ENCODE measurements at places on chromosomes 2 and 18. TPM values are rescaled to one million over a fixed set of nuclear protein-coding genes. Genes with fewer than 3 reads are reported as not detected.
A peak's percentile ranks its signal among the peaks of the same experiment; 100 is the strongest.

DNA sequence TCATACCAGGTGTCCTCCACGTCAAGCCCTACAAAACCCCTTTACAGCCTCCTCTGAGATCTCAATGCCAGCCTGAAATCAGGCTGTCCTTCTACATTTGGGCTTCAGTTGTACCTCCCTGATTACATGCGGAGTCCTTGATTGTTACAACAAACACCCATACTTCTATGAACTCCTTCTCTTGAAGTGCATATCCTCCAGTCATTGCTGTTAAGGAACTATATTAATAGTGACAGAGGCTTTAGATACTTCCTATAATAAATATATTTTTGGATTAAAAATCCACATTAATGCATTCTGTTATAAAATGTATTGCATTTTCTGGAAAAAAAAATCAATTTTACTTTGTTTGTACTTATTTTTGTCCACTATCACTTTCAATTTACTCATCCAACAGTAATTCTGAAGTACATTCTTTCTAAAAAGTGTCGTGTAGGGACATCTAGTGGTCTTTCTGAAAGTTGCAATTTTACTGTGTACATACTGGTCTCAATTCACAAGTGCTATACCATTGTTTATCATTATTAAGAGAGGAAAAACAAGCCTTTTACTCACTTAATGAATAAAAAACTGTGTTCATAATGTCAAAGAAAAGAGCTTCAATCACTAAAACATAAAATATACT is 316.4 kb downstream of the DSEL start:
- no peaks in the 10 kb centered on the region for H3K27me3 ChIP-seq
- H3K27ac ChIP-seq, result no peak overlapping the region
- H3K4me1 ChIP-seq, result no peaks in the 10 kb centered on the region
- no peak overlapping the region for H3K4me3 ChIP-seq
- no peak for DNase-seq

DNA sequence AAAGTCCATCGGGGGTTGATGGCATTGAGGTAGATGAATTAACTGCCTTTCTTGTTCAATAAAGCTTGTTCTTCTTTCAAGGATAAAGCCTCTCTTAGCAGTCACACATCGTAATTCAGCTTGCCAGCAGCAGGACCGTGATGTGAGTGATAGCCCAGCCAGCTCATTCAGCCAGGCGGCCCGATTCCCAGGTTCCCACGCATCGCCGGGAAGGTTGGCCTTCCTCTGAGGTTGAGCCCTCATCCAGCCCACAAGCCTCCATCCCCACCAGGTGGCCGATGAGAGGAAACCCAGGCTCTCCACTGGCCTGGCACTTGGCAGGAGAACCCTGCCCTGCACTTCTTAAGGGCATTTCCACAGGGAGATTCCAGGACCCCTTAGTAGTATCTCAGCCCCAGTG is 4.7 kb downstream of the AGAP1 start:
- peaks cover 42% of the 10 kb centered on the region for H3K4me1 ChIP-seq
- no peaks in the 10 kb centered on the region for H3K36me3 ChIP-seq
- no peak overlapping the region for H3K4me3 ChIP-seq
- H3K27ac ChIP-seq, result no peak overlapping the region
- no peaks in the 10 kb centered on the region for H3K27me3 ChIP-seq

GRCh38 chr2:83972128-83972527 is 487.0 kb downstream of the SUCLG1 start:
- no peaks in the 10 kb centered on the region for H3K4me1 ChIP-seq
- no peak overlapping the region for H3K4me3 ChIP-seq

DNA sequence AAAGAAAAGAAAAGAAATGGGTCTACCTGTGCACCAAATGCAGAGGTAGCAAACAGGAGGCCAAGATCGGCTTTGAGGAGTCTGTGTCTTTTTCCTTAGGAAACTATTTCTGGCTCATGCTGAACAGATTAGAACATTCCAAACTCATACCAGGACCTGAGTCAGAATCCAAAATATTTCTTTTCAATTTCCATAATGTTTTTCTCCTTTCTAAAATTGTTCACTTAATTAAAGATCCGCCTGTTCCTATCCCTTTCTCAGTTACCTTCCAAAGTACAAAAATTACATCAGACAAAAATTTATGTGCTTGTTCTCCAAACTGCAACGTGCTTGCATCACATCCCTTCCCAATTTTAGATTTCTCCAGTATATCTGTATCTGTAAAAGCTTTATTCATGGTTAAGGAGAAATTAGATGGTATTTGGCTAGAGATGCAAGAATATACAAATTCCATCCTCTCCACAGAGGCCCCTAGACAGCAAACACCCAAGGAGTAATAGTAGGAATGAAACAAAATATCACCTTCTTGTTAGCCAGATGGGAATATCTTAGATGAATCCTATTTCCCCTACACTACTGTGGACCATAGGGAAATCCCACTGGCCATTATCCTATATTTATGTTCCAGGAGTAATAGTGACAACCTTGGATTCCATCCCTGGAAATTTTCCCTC is 130.6 kb downstream of the LNPK start:
- H3K27ac ChIP-seq, result no peak overlapping the region
- no peak overlapping the region for H3K4me3 ChIP-seq
- H3K27me3 ChIP-seq, result no peaks in the 10 kb centered on the region
- H3K36me3 ChIP-seq, result no peaks in the 10 kb centered on the region
- no peak for DNase-seq

Gene PCARE
- total RNA-seq, result not detected

Gene SMAD7
- total RNA-seq, result 34.1 TPM

- no peaks in the 10 kb centered on the region for H3K27me3 ChIP-seq
- DNase-seq, result no peak
- H3K4me1 ChIP-seq, result no peaks in the 10 kb centered on the region
- no peak overlapping the region for H3K27ac ChIP-seq
Measured at GRCh38 chr18:49443837-49444236, 16.6 kb downstream of the DYM start.

GRCh38 chr2:3257166-3257565 is 120.5 kb downstream of the EIPR1 start:
- DNase-seq, result no peak
- no peaks in the 10 kb centered on the region for H3K36me3 ChIP-seq
- H3K4me1 ChIP-seq, result no peaks in the 10 kb centered on the region
- H3K4me3 ChIP-seq, result no peak overlapping the region

DNA sequence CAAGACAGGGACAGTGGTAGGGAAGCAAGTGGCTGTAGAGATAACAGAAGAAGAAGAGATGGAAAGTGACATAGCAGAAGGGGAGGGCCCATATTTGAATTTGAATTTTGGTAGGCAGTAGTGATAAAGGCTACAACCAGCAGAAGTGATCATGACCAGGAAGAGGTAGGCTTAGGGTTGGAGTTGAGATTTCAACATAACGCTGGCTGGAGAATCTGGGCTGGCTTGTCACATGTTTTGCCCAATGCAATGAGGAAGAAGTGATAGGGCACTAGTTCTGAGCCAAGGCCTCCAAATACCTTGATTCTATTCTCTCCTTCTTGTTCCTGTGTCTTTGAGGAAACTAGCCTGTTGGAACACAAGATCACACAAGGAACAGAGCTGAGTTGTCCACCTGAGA is 69.4 kb downstream of the SCG2 start:
- H3K27ac ChIP-seq, result no peak overlapping the region
- no peak for DNase-seq
- no peaks in the 10 kb centered on the region for H3K36me3 ChIP-seq
- no peaks in the 10 kb centered on the region for H3K27me3 ChIP-seq
- peaks cover 8% of the 10 kb centered on the region for H3K4me1 ChIP-seq

Gene EN1
- total RNA-seq, result not detected

- H3K4me3 ChIP-seq, result no peak overlapping the region
- DNase-seq, result no peak
- no peak overlapping the region for H3K27ac ChIP-seq
- H3K36me3 ChIP-seq, result no peaks in the 10 kb centered on the region
Measured at GRCh38 chr2:80420530-80421208, 116.1 kb upstream of the LRRTM1 start.

GRCh38 chr2:206116278-206116677 is 30.3 kb upstream of the INO80D start:
- no peak for DNase-seq
- no peaks in the 10 kb centered on the region for H3K4me1 ChIP-seq
- no peaks in the 10 kb centered on the region for H3K27me3 ChIP-seq
- no peak overlapping the region for H3K27ac ChIP-seq
- no peak overlapping the region for H3K4me3 ChIP-seq

- no peak overlapping the region for H3K27ac ChIP-seq
- no peak overlapping the region for H3K4me3 ChIP-seq
- no peaks in the 10 kb centered on the region for H3K4me1 ChIP-seq
- H3K36me3 ChIP-seq, result no peaks in the 10 kb centered on the region
Measured at GRCh38 chr2:174522553-174522952, 35.7 kb upstream of the GPR155 start.

DNA sequence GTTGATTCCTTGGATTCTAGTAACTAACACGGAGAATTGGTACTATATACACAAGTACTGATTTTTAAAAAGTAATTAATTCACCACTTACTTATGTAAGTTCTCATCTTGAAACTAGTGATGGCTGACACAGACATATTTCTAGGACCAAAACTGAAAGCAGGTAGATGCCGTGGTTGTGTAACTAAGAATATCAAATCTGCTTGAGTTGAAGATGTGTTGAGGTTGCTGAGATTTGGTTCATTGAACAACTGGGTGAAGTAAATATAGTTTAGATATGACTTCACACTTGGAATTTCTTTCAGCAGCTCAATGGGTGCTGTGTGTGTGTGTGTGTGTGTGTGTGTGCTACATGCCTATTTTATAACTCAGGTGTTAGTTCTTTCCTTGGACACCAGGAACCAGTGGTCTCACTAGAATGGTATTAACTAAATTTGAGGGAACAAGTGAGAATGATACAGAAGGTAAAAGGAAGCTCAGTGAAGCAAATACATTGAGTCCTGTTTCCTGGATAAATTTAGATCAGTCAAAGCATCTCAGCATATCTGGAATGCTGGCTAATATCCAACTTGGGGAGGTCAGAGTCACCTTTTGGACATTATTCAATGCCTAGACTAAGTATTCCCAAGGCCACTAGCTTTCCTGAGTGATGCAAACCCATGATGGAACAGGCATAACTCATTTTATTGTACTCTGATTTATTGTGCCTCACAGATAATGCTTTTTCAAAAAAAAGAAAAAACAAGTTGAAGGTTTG is 110.7 kb upstream of the ZEB2 start:
- no peak for DNase-seq
- H3K36me3 ChIP-seq, result no peaks in the 10 kb centered on the region
- H3K27me3 ChIP-seq, result no peaks in the 10 kb centered on the region
- H3K4me3 ChIP-seq, result no peak overlapping the region

- H3K4me3 ChIP-seq, result no peak overlapping the region
- no peak overlapping the region for H3K27ac ChIP-seq
- no peak for DNase-seq
- no peaks in the 10 kb centered on the region for H3K27me3 ChIP-seq
Measured at GRCh38 chr18:27008575-27008974, 143.1 kb upstream of the AQP4 start.

Gene WNT6
- 2.0 TPM for total RNA-seq

DNA sequence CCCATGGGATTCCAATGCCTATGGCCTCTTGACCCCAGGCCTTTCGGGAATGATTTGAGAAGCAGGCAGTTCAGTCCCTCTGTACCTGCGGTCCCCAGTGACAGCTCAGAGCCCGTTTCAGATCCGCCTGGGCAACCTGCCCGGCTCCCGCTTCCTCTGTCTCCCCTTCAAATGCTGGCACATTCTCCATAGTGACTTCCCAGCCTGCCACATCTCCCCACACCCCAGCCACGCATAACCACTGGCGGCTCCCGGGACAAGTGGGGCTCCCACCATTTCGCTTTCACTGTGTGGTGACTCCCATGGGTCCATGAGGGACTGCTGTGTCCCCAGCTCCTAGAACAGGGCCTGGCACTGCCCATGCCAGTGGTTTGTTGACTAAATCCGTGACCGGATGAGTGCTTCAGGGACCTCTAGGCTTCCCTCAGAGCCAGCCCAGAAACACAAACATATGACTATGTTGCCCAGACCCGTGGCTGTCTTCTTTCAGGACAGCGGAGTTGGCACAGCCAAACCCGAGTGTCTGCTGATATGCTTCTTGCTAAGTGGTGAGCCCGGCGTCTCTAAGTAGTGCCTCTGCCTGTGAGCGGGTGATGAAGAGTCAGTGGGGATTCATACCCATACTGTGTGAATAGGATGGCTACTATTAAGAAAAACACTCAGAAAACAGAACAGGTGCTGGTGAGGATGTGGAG is 91.2 kb downstream of the GLI2 start:
- H3K27me3 ChIP-seq, result no peaks in the 10 kb centered on the region
- no peak for DNase-seq
- H3K27ac ChIP-seq, result no peak overlapping the region
- H3K36me3 ChIP-seq, result no peaks in the 10 kb centered on the region
- H3K4me3 ChIP-seq, result no peak overlapping the region
- H3K4me1 ChIP-seq, result peaks cover 12% of the 10 kb centered on the region

Gene DCC
- not detected for total RNA-seq

DNA sequence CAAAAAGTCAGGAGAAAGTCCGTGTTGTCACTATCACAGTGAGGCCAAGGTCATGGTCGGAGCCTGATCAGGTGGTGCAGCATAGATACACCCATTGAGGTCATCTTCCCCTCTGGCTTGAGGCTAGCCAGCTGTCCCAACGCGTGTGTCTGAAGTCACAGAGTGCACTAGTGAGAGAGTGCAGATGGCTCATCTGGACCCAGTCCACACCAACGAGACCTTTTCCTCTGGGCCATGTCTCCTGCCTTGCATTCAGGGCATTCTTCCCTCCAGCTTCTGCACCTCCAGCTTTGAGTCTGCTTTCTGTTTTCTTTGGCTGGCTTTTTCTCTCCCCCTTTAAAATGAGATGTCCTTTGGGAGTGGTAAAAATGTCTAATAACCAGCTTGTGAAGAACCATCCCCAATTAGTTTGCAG is 146.9 kb downstream of the TDRD15 start:
- H3K27me3 ChIP-seq, result no peaks in the 10 kb centered on the region
- H3K4me1 ChIP-seq, result peaks cover 19% of the 10 kb centered on the region
- H3K4me3 ChIP-seq, result no peak overlapping the region

GRCh38 chr2:152446213-152446612 is 111.2 kb downstream of the FMNL2 start:
- peak overlapping the region; percentile 13 for H3K27ac ChIP-seq
- H3K27me3 ChIP-seq, result no peaks in the 10 kb centered on the region
- H3K4me1 ChIP-seq, result peaks cover 40% of the 10 kb centered on the region
- no peak for DNase-seq
- H3K36me3 ChIP-seq, result no peaks in the 10 kb centered on the region

- H3K27ac ChIP-seq, result no peak overlapping the region
- H3K36me3 ChIP-seq, result no peaks in the 10 kb centered on the region
- no peak overlapping the region for H3K4me3 ChIP-seq
- DNase-seq, result no peak
- H3K27me3 ChIP-seq, result no peaks in the 10 kb centered on the region
- H3K4me1 ChIP-seq, result no peaks in the 10 kb centered on the region
Measured at GRCh38 chr2:159832026-159832425, 34.0 kb upstream of the CD302 start.

DNA sequence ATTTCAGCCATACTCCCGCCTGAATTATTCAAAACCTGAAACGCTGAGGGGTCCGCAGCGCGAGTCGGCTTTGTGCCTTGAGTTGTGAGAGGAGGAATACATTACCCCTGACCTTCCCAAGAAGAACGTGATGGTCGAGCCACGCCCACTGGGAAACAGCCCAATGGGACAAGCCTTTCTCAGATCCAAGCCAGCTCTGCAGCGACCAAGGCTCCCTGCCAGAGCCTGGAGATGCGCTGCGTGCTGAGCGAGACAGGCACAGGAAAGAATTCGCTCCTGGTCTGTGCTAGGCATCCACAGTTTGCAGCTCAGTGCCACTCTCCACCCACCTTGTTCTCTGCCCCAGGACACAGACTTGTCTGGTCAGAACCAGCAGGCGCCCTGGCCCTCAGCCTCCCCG is 74.1 kb upstream of the GLI2 start:
- H3K4me1 ChIP-seq, result peaks cover 15% of the 10 kb centered on the region
- H3K27me3 ChIP-seq, result no peaks in the 10 kb centered on the region
- no peak for DNase-seq
- H3K27ac ChIP-seq, result no peak overlapping the region

- H3K36me3 ChIP-seq, result no peaks in the 10 kb centered on the region
- no peak overlapping the region for H3K27ac ChIP-seq
- no peaks in the 10 kb centered on the region for H3K4me1 ChIP-seq
- no peak for DNase-seq
- H3K27me3 ChIP-seq, result no peaks in the 10 kb centered on the region
Measured at GRCh38 chr2:179021258-179021657, 28.7 kb downstream of the CCDC141 start.
